ENCODE measurements at places on chromosomes 11 and 22.

DNA sequence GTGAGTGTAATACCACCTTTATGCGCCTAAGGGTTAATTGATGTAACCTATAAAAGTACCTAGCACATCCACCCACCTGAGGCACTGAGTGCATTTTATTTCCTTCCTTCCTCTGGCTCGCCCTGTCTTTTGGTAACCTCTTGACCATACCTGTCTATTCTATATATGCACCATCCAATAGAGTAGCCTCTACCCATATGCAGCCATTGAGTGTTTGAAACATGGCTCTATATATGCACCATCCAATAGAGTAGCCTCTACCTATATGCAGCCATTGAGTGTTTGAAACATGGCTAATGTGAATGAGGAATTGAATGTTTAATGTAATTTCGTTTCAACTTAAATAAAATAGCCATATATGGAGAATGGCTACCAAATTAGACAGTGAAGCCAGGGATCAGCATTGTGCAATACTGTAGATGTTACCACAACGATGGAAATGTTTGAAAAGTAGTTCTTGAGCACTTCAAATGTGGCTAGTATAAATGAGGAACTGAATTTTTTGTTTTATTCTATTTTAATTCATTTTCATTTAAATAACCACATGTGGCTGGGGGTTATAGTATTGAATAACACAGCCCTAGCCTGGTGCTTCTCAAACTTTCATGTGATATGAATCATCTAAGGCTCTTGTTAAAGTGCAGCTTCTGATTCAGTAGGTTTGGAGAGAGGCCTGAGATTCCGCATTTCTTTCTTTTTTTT, 33.8 kb downstream of the SLC35F2 start:
- no peak for DNase-seq

DNA sequence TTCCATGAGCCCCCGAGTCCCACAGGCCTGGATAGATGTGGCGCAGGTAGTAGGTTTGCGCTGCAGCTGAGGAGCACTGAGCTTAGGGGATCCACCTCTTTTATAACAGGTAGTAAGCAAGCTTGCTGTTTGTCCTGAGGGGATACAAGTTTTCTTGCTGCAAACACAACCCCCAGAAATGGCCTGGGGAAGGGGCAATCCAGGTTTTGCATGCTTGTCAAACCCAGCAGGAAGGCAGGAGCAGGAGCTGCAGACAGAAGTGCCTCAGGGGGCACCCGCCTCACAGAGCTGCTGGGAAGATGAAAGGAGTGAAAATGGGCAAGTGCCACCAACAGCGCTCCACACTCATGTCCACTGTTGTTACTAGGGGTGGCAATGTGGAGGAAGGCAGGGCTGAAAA, 18.5 kb downstream of the APOL5 start:
- DNase-seq = no peak

GRCh38 chr11:108593923-108594434, 411 bp upstream of the EXPH5 start:
- no peak for DNase-seq

GRCh38 chr11:74490941-74491340, 2.6 kb downstream of the LIPT2 start:
- no peak for DNase-seq

GRCh38 chr22:21068681-21069276, 23.0 kb downstream of the LRRC74B start:
- DNase-seq = no peak
